ENCODE measurements at places on chromosomes 12 and 14.

DNA sequence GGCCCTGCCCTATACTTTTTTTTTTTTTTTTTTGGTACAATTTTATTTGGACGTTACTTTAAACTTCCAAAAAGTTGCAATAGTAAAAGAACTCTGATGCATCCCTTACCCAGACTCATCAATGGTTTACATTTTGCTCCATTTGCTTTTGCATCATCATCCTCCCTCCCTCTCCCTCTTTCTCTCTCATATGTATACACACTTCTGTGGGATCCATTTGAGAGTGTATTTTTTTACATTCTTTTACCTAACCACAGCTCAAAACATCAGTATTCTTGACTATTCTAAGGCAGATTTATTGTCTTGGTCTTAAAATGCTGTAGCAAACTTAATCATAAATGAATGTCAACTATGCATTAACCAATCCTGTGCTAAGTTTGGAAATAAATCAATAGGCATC is 111.6 kb downstream of the PRICKLE1 start:
- DNase-seq, result no peak

DNA sequence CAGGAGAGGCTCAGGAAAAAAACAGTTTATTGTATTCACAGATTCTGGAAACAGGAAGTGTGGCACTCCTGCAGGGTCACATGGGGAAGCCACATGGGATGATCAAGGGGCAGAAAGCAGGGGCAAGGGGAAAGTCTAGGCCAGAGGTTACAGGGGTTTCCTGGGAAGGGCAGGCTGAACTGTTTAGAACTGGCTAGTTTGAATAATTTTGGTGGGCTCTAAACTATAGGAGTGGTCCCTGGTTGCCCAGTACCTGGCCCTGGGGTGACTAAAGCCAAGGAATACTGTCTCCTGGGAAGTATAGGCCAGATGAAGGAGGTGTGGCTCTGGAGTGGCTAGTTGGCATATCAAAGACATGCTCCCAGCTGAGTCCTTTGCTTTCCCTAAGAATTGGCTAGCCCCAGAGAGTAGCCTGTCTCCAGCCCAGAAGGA is 169.2 kb downstream of the SLC41A2 start:
- DNase-seq, result no peak

- DNase-seq, result peak; percentile 7
Measured at GRCh38 chr12:40137252-40137651, 31.4 kb upstream of the SLC2A13 start.

DNA sequence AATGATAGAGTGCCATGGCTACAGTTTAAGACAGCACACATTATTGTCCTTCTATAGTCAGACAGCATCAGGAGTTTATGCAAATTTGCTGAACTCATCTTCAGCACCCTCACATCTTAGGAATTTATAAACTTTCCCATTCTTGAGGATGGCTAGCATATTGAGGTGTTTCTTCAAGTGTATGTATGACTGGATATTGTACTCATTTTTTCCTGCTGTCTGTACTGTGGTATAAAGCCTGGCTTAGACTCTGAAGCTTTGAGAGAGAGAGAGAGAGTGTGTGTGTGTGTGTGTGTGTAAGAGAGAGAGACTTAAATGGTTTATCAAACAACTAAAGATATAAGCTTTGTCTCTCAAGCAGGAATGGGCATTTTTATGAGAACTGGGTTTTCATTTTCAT is 161.6 kb downstream of the PIK3C2G start:
- DNase-seq, result peak; percentile 19

- no peak for DNase-seq
Measured at GRCh38 chr14:77037938-77038568, 9.5 kb upstream of the IRF2BPL start.

DNA sequence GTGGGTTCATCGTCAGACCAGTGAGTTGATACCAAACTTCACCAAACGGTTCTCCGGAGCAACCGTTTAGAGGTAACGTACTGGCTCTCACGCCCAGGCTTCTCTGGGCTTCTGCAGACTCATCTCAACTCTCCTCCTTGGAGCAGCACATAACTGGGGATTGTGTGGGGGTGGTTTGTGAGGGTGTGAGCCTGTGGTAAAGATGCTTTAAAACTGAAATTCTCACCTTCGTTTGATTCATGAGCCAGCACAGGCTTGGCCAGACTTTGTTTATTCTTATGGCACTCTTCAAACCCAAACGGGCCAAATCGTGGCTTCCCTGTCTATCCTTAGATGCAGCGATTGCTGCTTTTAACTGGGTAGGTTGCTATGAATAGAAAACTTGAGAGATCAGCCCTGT is 121.3 kb downstream of the SAMD4A start:
- no peak for DNase-seq

- DNase-seq, result no peak
Measured at GRCh38 chr14:64654901-64655300, 49.3 kb upstream of the PLEKHG3 start.

GRCh38 chr12:64699504-64700115 is 59.6 kb downstream of the GNS start:
- no peak for DNase-seq

GRCh38 chr12:24230061-24230701 is 280.7 kb upstream of the SOX5 start:
- DNase-seq, result no peak

DNA sequence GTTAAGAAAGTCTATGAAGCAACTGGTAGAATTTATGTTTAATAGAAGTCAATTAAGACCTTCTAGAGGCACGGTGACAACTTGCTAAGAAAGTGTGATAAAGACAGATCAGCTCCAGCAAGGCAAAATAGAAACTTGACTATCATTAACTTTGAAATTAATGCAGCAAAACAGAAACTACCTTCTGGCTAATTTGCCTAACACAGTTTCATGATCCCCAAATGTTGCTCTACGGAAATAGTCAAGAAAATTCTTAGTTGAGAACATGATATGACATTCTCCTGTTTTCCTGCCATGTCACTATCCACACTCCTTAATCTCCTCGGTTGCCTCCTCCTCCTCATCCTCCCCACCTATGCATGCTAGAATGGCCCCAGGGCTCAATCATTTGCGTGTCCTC is 4.2 kb downstream of the DENND5B start:
- no peak for DNase-seq

DNA sequence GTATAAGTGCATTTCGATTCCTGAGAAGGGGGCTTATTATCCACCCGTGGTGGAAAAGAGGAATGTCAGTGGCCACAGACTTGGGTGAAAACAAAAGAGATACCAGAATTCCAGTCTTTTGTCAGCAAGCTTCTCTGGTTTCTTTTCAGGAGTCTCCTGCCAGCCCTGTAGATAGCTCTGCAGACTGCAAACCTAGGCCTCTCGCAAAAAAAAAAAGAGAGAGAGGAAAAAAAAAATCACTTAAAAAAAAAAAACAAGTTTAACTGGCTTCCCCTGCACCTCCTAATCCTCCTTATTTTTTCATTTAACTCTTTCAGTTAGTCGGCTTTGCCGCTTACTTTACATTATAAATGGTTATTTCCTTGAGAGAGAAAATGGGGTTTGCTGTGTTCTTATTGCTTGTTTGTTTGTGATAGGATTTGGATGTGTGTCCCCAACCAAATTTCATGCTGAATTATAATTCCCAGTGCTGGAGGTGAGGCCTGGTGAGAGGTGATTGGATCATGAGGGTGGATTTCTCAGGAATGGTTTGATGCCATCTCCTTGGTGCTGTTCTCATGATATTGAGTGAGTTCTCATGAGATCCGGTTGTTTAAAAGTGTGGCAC is 170.0 kb downstream of the BCL11B start:
- no peak for DNase-seq

GRCh38 chr12:67911275-67911600 is 78.0 kb upstream of the IFNG-AS1 start:
- DNase-seq, result no peak

DNA sequence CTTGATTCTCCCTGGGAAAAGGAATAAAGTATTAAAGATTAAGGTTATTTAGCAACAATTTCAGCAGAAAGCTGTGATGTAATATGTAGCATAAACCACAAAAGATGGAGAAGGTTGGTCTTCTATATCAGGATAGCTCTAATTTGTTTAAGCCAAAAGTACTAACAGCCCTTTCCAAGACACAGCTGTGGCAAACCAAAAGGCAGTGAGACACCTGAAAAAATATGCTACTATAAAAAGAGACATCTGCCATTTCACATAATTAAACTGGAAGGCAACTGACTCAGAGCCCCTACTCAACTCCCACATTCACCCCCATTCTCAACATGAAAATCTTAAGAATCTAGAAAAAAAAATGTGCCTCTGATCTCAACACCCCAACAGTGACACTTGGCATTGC is 390.2 kb upstream of the PRICKLE1 start:
- DNase-seq, result no peak

GRCh38 chr12:95548539-95549391 is 2.5 kb downstream of the USP44 start:
- DNase-seq, result peak; percentile 61

- no peak for DNase-seq
Measured at GRCh38 chr12:19042221-19042620, 87.3 kb upstream of the PLEKHA5 start.

DNA sequence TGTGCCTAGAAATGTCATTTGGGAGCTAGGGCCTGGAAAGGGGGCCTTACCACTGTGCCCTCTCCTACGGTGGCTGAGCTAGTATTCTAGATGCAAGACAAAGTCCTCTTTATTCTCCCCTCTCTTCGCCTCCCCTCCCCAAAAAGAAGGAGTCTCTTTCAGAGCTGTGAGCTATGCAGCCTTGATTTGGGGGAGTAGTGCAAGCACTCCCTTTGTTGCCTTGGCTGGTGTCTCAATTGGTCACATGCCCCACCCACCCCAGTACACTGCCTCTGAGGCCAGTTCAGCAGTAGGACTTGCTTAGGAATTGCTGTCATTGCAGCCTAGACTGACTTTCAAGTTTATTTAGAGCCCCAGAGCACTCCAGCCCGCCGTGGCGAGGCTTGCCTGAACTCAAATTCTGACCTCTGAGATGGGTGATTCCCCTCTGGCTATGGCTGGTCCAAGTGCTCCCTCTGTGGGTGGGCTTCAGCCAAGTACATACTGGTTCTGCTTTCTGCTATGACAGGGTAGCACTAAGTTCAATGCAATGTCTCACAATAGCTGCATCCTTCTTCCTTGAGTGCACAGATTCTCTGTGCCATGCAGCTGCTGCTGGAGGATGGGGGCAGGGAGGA is 37.0 kb upstream of the FBXO33 start:
- DNase-seq, result no peak

GRCh38 chr12:98464190-98464589 is 51.2 kb upstream of the TMPO start:
- no peak for DNase-seq

All from AG20443 (cell line).